ENCODE measurements at places on chromosomes 11 and 22.

- no peak overlapping the region for H3K4me3 ChIP-seq
- H3K36me3 ChIP-seq, result no peaks in the 10 kb centered on the region
- H3K27ac ChIP-seq, result peak overlapping the region; percentile 61
Measured at GRCh38 chr11:77100166-77101042, 2.2 kb upstream of the OMP start.

GRCh38 chr11:36077886-36078685 lies 134.2 kb downstream of the LDLRAD3 start:
- H3K4me3 ChIP-seq, result no peak overlapping the region
- no peak overlapping the region for H3K27ac ChIP-seq
- H3K27me3 ChIP-seq, result peaks cover 8% of the 10 kb centered on the region
- DNase-seq, result no peak

GRCh38 chr11:16871368-16871767 lies 132.9 kb downstream of the C11orf58 start:
- no peaks in the 10 kb centered on the region for H3K4me1 ChIP-seq
- no peaks in the 10 kb centered on the region for H3K36me3 ChIP-seq
- DNase-seq, result no peak
- H3K4me3 ChIP-seq, result no peak overlapping the region
- no peaks in the 10 kb centered on the region for H3K27me3 ChIP-seq

DNA sequence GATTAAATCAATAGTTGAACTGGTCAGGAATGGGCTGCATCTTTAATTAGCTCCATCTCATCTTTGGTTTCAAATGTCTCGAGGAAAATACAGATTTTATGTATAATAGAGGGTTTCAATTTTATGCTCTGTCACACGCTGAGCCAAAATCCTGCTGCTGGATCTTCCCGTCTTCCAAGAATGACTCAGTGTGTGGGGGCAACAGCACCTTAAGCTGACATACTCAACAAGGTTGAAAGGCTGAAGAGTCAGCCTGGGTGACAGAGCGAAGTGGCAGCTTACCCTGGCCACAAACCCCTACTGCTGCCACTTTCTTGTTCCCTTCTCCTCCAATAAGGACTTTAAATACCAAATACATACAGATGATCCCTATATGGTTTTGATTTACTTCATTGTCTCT lies 9.0 kb upstream of the PCF11 start:
- H3K36me3 ChIP-seq, result no peaks in the 10 kb centered on the region
- no peaks in the 10 kb centered on the region for H3K27me3 ChIP-seq
- peaks cover 6% of the 10 kb centered on the region for H3K4me1 ChIP-seq
